ENCODE measurements at places on chromosomes 2 and 18. TPM values are rescaled to one million over a fixed set of nuclear protein-coding genes. Genes with fewer than 3 reads are reported as not detected.

Gene SALL3
- total RNA-seq, result not detected

Gene ANKRD36B
- 9.4 TPM for total RNA-seq

Gene PLCD4
- 4.4 TPM for total RNA-seq

Gene POMC
- total RNA-seq, result 30.3 TPM

Gene C2orf15
- not detected for total RNA-seq

Gene DUSP2
- 1.2 TPM for total RNA-seq

Gene C2orf66
- total RNA-seq, result not detected

Gene CRYGD
- not detected for total RNA-seq

Gene CABLES1
- total RNA-seq, result 8.3 TPM

Gene UGT1A4
- not detected for total RNA-seq

Gene PUS10
- 2.5 TPM for total RNA-seq

Measured in esophagus muscularis mucosa (tissue), 4 donors.